ENCODE measurements at places on chromosomes 1 and 21.

GRCh38 chr21:35646606-35647005 is 413.7 kb downstream of the SETD4 start:
- DNase-seq, result no peak

- DNase-seq, result no peak
Measured at GRCh38 chr1:177600321-177600720, 369.5 kb downstream of the SEC16B start.

DNA sequence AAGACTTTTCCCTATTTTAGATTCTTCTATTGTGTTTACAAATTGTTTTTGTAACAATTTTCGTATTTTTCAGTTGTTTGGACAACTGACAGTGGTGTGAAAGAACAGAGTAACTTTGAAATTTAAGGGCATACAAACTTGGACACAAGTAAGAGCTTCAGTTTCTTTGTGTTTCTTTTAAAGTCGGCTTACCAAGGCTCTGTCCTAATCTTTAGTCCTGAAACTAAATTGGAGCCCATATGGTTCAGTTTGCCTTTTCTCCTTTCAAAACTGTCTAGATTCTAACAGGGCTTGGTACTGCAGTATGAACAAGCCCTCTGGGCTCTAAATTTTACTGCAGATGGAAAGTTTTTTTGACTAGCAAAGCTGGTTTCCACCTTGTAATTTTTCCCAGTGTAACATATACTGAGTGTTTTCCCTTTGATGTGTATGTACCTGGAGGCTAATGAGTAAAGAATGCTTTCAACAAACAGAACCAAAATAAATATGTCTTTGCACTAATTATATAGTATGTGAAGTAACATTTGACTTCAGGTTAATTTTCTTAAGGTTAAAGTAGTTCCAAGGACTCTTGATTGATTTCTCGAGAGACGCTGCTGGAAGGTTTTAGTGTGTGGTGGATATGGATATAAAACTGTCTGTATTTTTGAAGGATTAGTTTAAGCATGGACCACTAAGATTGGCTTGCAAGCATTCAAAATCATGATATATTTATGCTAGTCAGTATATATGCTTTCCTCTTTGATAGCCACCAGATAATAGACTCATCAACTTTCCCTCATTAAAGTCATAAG is 4.1 kb downstream of the SNX27 start:
- no peak for DNase-seq

DNA sequence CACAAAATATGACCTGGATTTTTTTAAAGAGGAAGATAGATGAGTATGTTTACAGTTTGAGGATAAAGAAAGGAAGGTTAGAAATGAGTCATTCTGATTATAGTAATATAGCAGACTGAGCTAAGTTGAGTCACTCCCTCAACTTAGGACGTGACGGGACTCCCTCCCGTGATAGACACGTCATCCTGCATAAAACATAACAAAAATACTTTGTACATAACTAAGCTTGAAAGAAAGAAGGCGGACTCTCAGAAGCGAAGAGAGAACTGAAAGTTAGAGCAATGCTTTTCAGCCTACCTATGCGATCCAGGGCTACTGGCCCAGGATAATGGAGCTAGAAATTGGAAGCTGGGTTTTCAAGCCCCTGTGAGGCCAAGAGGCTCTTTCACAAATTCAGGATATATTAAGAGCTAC is 53.0 kb upstream of the DESI2 start:
- no peak for DNase-seq

DNA sequence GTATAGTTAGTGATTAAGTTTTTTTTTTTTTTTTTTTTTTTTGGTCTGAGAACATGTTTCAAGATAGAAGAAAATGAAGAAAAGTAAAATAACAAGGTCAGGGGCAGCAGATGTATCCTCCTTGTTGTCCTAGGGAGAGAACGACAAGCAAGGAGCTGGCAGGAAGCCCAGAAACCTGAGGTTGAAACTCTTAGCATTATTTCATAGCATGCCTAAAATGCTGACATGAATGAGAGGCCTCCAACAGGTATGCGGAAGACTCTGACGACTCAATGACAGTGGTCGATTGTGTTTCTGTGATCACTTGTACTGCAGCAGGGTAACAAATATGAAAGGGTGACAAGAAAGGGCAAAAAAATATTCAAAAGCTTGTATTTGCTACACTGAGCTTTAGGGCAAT is 415.9 kb downstream of the PLA2G4A start:
- no peak for DNase-seq

DNA sequence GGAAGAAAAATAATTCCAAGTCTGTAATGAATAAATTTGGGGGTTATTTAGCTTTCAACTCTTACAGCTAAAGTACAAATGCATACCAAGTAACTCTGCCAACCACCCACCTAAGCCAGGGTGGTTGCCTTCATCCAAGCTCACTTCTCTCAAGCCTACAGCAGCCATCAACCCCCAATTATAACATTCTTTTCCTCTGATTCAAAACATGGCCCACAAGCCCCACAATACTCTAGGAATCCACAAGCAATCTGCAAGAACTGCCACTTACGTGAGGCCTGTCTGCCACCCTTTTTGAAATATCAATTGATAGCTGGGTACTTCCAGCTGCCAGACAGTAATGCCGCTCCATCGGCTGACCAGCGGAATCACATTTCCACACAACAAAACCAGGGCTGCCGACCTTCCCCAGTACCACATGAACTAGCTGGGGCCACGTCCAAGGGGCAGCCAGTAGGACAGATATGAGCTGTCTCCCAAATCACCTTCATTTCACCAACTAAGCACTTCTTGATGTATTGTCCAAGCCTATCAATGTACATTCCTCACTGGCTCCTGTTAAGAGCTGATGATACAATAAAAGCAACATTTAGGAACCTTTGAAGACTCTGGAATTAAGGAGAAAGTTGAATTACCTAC is 3.2 kb downstream of the LBR start:
- DNase-seq, result no peak

DNA sequence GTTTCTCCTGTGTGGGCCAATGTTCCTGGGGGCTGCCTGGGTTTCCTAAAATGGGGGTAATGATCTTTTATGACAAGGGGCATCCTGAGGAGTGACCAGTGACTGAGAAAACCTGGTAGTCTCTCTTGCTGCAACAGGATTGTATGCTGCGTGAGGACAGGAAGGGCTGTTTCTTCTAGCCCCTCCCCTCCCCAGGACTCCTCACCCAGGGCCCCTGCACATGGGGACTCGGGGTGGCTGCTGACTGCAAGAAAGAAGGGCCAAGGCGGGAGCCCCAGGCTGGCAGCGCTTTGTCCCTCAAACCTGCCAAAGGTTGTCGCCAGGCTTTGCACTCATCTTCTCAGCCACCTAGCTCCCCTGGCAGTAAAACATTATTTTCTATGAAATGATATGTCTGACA is 442.4 kb downstream of the CAMTA1 start:
- no peak for DNase-seq

- no peak for DNase-seq
Measured at GRCh38 chr1:202689493-202690342, 20.5 kb downstream of the SYT2 start.

- DNase-seq, result no peak
Measured at GRCh38 chr1:243375596-243375995, 119.8 kb downstream of the SDCCAG8 start.

DNA sequence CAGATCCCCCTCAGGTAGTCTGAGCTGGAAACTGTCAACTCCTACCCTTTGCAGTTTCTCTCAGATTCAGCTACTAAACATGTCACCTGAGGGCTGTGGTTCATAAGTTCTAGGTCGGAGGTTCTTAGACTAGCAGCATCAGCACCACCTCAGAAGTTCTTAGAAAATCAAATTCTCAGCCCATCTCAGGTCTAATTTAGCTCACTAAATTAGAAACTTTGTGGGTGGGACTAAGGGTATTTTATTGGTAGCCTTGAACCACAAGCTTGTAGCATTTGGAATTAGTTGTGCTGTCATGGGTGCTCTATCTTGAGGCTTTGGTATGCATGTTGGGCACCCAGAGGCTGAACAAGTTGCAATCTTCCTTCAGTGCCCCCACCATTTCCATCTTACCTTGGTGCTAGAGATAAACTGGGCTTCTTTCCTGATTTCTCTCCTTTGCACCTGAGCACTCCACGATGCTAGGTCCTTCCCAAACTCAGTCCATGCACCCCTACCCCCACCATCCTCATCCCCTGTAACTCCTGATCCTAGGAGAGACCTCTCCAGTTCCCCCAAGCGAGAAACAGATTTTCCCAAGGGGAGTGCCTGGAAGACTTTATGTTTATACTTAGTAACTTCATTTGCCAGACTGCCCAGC is 54.2 kb downstream of the S1PR1 start:
- DNase-seq, result no peak

DNA sequence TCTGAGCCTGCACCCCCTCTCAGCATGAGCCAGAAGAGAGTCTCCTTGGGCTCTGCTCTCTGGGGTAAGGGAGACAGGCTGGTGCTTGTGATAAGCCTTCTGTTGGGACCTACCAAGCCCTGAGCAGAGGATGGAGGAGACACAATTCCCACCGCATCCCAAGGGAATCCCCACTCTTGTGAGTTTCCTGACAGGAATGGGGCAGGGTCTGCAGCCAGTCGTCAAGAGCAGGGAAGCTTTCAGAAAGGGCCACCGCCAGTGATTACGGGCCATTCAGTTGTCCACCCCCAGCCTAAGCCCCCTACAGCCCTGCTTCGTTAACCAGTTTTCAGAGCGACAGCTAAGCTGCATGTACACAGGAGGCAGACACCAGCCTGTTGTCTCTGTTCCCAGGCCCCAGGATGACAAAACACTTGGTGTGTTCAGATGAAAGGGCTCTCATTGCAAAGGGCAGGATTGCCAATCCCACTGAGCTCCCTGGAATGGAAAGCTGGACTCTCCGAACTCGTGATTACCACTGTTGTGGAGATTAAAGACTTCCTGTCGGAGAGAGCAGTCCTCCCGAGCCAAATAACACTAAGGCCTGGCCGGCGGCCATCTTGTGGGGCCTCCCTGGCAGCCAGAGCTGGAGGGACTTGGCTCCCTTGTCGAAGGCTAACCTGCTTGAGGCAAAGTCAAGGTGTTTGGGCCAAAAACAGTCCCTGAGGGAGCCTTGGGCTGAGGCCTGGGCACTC is 37.4 kb upstream of the SLC30A1 start:
- DNase-seq, result no peak

DNA sequence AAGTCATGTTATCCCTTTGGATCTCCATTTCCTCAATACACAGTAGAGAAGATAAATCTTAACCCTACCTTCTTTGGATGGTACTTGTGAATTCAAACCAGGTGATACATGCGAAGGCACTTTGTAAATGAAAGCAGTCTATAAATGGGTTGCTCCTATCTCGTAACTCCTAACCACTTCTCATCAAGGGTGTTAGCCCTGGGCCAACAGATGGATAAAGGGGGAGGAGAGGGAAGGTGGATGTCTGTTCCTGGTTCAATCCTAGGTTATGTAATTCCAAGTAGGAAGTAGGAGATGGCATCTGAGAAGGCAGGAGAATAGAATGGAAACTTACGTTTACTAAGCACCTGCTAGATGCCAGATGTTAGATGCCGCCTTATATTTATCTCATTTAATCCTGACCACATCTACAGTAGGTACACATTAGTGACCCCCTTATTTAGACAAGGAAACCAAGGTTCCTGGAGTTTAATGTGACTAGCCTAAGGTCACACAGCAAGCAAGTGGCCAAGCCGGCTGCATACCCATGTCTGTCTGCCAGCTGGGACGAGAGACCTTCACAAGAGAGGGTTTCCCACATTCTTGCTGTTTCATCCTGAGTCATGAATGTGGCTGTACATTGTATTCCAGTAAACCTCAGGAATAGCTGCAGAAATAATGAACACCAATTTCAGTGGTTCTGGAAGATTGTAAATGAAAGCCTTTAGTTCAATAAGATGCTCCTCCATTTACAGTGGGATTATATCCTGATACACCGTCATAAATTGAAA is 47.7 kb downstream of the ELAVL4 start:
- no peak for DNase-seq

DNA sequence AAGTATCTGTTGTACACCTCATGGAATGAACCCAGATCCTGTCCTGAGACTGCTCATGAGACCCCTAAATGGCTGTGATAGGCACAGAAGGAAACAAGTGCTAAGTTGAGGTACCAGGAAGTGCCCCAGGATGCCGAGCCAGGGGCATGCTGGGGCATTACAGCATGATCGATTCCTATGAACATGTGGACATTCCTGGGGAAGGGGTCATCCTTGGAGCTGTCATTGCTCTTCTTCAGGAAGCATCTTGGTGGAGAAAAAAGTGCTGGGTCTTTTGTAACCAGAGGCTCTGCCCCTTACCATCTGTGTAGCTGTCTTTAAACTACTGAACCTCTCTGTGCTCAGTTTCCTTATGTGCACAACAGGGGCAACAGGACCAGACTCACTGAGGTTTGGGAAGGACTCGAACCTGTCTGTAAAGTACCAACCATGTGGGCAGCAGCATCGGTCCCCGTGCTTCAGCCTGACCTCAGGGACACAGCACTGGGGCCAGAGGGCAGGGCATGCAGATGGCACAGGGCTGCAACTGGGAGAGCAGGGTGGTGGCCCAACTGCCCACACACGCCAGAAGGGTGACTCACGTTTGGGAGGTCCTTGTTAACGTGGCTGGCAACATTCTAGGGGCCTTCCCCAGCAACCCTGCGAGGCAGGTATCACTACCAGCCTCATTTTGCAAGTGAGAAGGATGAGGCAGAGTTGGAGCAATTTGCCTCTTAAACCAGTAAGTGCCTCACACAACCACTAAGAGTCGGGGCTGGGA is 142.3 kb upstream of the EDN2 start:
- no peak for DNase-seq

GRCh38 chr1:18015719-18016118 is 91.9 kb upstream of the IGSF21 start:
- no peak for DNase-seq

- DNase-seq, result no peak
Measured at GRCh38 chr1:1241588-1242219, 4.8 kb downstream of the C1QTNF12 start.

DNA sequence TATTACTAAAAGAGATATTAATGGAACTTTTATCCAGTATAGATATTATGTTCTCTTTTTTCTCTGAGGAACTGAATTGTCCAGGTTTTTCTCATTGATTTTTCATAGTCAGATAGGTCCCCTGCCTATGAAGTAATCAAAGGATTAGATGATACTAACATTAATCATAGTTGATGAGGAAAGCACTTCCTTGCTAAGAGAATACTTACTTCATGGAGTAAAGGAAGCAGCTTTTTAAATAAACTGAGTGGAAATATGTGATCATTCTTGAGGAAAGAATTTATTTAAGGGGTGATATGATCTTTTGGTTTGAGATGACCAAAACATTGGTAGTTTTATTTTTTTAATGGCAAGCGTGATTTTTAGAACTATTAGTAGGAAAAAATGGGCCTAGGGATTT is 58.9 kb downstream of the SWT1 start:
- DNase-seq, result no peak

All from caudate nucleus (tissue), 63 donors.